A549 treated with ZK216348 at 1 μM for 4 hours (cell line): ENCODE measurements at places on chromosomes 5 and 9. TPM values are rescaled to one million over a fixed set of nuclear protein-coding genes. Genes with fewer than 3 reads are reported as not detected.

ECM2 gene
- total RNA-seq: 0.09 to 0.19 TPM (median 0.15 TPM) in 4 of 5 replicates, not detected in the other

PROB1 gene
- 0.18 to 0.37 TPM (median 0.28 TPM) in 5 replicates for total RNA-seq

NHP2 gene
- total RNA-seq: 384 to 453 TPM (median 422 TPM) in 5 replicates

PCDHGA3 gene
- not detected in 5 replicates for total RNA-seq

SLC25A48 gene
- 0.22 TPM in 1 of 5 replicates, not detected in the others for total RNA-seq

MXD3 gene
- 9.4 to 21.9 TPM (median 17.1 TPM) in 5 replicates for total RNA-seq

RPL7A gene
- total RNA-seq: 3,235 to 3,749 TPM (median 3,386 TPM) in 5 replicates

NDST1 gene
- 40.4 to 72.8 TPM (median 62.6 TPM) in 5 replicates for total RNA-seq

PCDHB16 gene
- total RNA-seq: 0.05 to 0.11 TPM (median 0.05 TPM) in 3 of 5 replicates, not detected in the others

KIF3A gene
- 8.1 to 16.4 TPM (median 9.7 TPM) in 5 replicates for total RNA-seq

ZNF883 gene
- 0.81 to 0.97 TPM (median 0.92 TPM) in 5 replicates for total RNA-seq

FIBCD1 gene
- total RNA-seq: 4.1 to 16.6 TPM (median 14.7 TPM) in 5 replicates

ZNF879 gene
- total RNA-seq: 0.30 to 0.65 TPM (median 0.63 TPM) in 5 replicates

NMUR2 gene
- 0.11 to 0.13 TPM (median 0.11 TPM) in 4 of 5 replicates, not detected in the other for total RNA-seq

NR2F1 gene
- total RNA-seq: 3.6 to 5.3 TPM (median 4.4 TPM) in 5 replicates

CCDC183 gene
- 0.11 to 0.74 TPM (median 0.72 TPM) in 3 of 5 replicates, not detected in the others for total RNA-seq

FCN2 gene
- not detected in 5 replicates for total RNA-seq

RETREG1 gene
- 2.8 to 3.7 TPM (median 3.6 TPM) in 5 replicates for total RNA-seq

PCDHB5 gene
- 1.2 to 2.1 TPM (median 1.4 TPM) in 5 replicates for total RNA-seq

NEUROG1 gene
- not detected in 5 replicates for total RNA-seq

CARD6 gene
- total RNA-seq: 3.2 to 4.2 TPM (median 3.7 TPM) in 5 replicates

GADD45G gene
- total RNA-seq: 0.31 to 0.53 TPM (median 0.37 TPM) in 4 of 5 replicates, not detected in the other

CDH18 gene
- not detected in 5 replicates for total RNA-seq

KIF20A gene
- total RNA-seq: 44.6 to 48.6 TPM (median 46.7 TPM) in 5 replicates

SVEP1 gene
- total RNA-seq: 1.3 to 2.1 TPM (median 1.7 TPM) in 5 replicates

FBP2 gene
- 0.11 TPM in 1 of 5 replicates, not detected in the others for total RNA-seq

NOXA1 gene
- 0.53 to 2.1 TPM (median 1.9 TPM) in 5 replicates for total RNA-seq

CD274 gene
- 1.2 to 2.7 TPM (median 1.8 TPM) in 5 replicates for total RNA-seq

CCNJL gene
- 10.5 to 14.3 TPM (median 13.6 TPM) in 5 replicates for total RNA-seq

ADAMTSL2 gene
- not detected in 5 replicates for total RNA-seq
